Epithelial cell of proximal tubule (primary cell): ENCODE measurements at places on chromosomes 3 and 15. TPM values are rescaled to one million over a fixed set of nuclear protein-coding genes. Genes with fewer than 3 reads are reported as not detected.

DNA sequence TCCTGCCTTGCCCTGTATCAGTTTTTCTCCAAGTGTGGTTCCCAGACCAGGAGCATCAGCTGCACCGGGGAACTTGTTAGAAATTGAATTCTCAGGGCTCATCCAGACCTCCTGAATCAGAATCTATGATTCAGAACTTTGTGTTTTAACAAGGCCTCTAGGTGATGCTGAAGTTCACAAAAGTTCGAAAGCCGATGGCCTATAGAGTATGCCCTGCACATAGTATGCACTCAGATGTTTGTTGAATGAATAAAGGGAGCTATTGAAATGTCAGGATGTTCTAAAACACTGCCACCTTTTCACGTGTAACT, 664 bp upstream of the LARP6 start:
- DNase-seq = no peak

DNA sequence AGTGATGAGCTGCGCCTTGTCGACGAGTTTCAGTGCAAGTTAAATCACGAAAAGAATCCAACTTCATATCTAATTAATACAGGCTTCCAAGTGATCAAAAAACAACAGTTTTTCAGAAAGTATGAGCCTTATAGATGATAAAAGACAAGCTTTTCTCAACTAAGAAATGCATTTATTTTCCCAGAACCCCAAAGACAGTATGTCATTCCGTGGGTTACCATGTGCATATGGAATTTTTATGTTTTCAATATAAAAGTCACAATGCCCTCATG, 442.8 kb downstream of the MAGI1 start:
- no peak for DNase-seq

Gene CLDN18
- not detected in 2 replicates for total RNA-seq

DNA sequence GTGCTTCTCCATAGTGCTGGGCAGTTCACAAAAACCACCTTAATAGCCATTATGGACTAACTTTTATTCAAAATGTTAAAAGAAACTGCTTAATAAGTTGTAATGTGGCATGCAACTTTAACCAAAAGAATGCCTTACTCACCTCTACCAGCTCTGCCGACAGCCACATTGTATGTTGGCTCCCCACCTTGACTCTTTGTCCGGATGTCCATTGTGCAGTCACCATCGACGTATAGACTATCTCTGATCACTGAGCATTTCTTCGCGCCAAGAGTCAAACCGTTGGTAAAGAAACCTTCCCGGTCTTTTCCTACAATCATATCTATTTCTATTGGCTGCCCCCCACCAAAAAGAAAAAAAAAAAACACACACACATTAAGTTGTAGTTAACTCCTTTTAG, 2.5 kb downstream of the PFN2 start:
- DNase-seq = no peak

- no peak for DNase-seq
These were observed 51.5 kb downstream of the ISG20 start for GRCh38 chr15:88690331-88690730.

Gene CP
- total RNA-seq = not detected in 2 replicates

- no peak for DNase-seq
These were observed 462.8 kb upstream of the CBLB start for GRCh38 chr3:106331636-106332035.

GRCh38 chr3:114649331-114649730, 355.5 kb downstream of the TIGIT start:
- DNase-seq = peak; percentile 74

Gene GHSR
- total RNA-seq = not detected in 2 replicates

Gene ARPC4
- total RNA-seq = 153 and 296 TPM in 2 replicates

DNA sequence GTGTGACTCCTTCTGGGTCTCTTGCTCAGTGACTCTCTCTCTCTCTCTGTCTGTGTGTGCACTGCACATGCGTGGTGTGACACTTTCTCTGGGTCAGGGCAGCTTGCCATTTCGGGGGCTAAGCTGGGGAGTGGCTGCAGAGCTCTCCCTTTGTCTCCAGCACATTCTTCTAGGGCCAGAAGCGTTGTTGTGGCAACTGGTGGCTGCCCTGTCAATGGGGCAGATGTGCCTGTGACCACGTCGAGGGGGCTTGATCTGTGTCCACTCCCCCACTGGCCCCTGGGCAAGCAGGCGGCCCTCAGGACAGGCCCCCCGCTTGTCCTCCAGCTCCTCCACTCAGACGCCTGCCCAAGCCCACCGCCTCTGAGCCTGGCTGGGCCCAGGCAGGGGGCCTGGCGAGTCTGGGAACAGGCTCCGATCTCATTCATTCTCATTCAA, 67.8 kb downstream of the WNT7A start:
- no peak for DNase-seq

Gene UROC1
- not detected in 2 replicates for total RNA-seq

DNA sequence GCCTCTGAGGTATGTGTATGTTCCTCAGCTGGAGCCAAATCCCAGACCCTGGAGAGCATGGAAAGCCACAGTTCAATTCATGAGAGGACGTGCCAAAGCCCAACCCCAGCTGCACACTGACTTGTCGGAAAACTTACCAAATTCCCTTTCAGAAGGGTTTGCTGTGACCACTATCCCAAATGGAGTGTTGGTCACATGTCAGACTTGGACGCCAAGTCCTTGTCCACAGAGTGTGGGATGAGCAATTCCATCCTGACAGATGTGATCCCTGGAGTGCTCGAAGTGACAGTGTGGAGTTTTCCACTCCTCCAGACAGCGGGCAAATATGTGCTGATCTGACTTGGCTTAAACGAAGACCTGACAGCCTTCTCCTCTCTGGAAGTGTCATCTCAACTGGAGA, 71.2 kb downstream of the RORA start:
- no peak for DNase-seq

- no peak for DNase-seq
These were observed 53.4 kb upstream of the PRICKLE2 start for GRCh38 chr3:64278625-64279024.

DNA sequence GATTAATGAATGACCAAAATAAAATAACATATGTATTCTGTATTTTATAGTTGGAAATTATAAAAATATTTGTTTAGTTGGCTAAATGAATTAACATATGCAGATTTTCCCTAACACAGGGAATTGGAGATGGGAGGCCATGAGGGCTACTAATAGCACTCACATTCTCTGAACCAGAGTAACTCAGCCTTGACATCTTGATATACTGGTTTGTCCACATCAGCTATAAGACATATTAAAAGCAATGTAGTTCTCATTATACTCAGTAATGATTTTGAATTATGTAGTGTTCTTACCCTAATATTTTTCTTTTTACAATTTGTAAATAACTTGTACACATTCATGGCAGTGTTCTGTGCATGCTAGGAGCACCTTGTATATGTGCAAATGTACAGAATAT, 255.9 kb downstream of the EPHA6 start:
- DNase-seq = no peak

Gene EPHA6
- 0.46 TPM in 1 of 2 replicates, not detected in the other for total RNA-seq

GRCh38 chr3:106398891-106399600, 530.2 kb upstream of the CBLB start:
- no peak for DNase-seq

- no peak for DNase-seq
These were observed 173.6 kb downstream of the MECOM start for GRCh38 chr3:169489775-169490546.

DNA sequence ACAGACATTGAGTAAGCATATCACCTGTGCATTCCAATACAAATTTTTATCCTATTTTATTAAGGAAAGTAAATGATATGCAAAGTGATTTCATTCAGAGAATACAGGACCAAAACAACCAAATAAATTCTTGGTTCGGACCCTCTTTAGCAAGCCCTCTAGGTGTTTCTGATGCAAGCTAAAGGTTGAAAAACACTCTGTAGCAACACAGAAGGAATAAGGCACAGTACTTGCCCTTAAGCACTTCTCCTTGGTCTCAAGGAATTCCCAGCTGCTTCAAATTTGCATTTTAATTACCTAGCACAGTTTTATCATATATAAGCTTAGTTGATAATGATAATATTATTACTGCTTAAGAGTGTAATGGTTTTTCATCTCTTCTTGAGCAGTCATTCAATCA, 288.4 kb downstream of the KCNH8 start:
- DNase-seq = no peak

Gene FGF7
- 0.07 TPM in 1 of 2 replicates, not detected in the other for total RNA-seq

- DNase-seq = no peak
These were observed 103.9 kb downstream of the TMEM266 start for GRCh38 chr15:76163457-76164295.

Gene TERC
- total RNA-seq = 196 and 307 TPM in 2 replicates

Gene STARD9
- 2.4 and 5.4 TPM in 2 replicates for total RNA-seq

DNA sequence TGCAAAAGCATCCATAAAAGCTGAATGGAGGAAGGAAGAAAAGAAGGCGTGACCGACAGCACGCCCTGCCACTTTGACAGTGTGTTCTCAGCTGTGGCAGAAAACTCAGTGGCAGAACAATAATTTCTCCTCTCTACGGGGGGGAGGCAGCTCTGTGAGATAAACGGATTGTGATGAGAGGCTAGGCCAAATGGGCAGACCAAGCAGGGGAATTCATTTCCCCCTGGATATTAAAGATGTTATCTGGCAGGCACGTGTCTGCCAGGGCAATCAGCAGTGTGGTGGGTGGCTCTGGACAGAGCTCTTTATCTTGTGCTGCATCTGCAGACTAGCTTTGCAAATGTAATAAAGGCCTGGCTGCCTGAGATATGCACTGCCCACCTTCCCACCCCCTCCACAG, 1.9 kb upstream of the RMDN3 start:
- no peak for DNase-seq

GRCh38 chr3:98786364-98787006, 23.3 kb downstream of the ST3GAL6 start:
- DNase-seq = no peak

Gene PPP2R3A
- 13.2 and 25.9 TPM in 2 replicates for total RNA-seq

GRCh38 chr3:71370467-71370866, 213.1 kb downstream of the FOXP1 start:
- no peak for DNase-seq

DNA sequence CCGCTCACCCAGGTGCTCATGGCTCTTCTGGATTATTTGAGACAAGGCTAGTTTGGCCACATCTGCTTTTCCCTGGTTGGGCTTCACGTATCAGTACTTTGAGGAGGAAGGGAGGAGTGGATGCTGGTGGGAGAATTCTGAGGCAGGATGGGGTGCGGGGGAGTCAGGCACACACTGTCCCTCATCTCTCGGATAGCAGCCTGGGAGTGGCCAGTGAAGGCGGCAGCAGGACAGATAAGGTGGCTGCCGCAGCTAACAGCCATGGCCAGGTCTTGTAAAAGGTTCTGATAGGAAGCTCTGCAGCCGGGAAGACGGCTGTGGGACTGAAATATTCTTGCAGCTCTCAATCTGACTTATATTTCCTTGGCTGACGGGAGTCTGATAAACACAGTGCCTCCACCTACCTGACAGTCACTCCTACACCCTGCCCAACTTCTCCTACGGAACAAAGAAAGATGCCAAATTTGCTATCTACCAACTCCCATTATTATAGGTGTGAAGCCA, 87.3 kb downstream of the MESD start:
- DNase-seq = no peak

DNA sequence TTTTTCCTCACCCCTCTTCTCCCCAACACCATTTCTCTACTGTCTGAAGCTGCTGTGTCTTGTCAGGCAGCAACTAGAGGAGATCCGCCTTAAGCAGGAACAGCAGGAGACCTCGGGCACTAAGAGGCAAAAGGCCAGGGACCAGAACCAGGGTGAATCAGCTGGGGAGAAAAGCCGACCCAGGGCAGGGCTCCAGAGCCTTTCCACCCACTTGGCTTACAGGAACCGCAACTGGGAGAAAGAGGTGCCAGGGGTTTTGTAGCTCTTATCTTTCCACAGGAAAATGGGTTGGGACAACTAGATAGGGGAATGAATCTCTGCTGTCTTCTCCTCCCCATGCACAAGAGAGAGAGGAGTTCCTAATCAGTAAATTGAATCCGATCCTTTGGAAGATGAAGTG, 3.0 kb upstream of the NGRN start:
- DNase-seq = no peak

Gene P3H2
- 75.6 and 107 TPM in 2 replicates for total RNA-seq

DNA sequence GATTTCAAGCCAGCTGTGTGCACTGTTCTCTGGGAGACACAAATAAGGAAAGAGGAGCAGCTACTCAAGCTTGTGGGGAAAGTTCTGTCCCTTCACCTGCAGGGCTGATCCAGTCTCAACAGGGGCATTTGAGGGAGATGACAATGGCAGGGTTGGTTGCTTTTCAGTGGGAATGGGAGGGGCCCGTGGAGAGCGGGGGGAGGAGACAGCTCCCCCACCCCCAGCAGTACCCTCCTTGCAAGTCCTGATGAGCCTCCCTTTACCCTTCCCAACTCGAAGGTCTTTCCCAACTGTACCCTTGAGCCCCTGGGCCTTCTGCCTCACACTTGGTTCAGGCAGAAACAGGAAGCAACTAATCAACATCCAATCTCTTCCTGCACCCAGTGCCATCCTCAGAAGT, 71.8 kb upstream of the SNRPA1 start:
- DNase-seq = no peak

- DNase-seq = peak; percentile 23
These were observed 1.1 kb upstream of the WDR5B start for GRCh38 chr3:122416966-122417365.

- DNase-seq = peak; percentile 42
These were observed 17.8 kb downstream of the TBL1XR1 start for GRCh38 chr3:177179281-177180067.
